ENCODE measurements at places on chromosomes 6 and 20. TPM values are rescaled to one million over a fixed set of nuclear protein-coding genes. Genes with fewer than 3 reads are reported as not detected.

C6orf141 gene
- 2.6 TPM for total RNA-seq

DNA sequence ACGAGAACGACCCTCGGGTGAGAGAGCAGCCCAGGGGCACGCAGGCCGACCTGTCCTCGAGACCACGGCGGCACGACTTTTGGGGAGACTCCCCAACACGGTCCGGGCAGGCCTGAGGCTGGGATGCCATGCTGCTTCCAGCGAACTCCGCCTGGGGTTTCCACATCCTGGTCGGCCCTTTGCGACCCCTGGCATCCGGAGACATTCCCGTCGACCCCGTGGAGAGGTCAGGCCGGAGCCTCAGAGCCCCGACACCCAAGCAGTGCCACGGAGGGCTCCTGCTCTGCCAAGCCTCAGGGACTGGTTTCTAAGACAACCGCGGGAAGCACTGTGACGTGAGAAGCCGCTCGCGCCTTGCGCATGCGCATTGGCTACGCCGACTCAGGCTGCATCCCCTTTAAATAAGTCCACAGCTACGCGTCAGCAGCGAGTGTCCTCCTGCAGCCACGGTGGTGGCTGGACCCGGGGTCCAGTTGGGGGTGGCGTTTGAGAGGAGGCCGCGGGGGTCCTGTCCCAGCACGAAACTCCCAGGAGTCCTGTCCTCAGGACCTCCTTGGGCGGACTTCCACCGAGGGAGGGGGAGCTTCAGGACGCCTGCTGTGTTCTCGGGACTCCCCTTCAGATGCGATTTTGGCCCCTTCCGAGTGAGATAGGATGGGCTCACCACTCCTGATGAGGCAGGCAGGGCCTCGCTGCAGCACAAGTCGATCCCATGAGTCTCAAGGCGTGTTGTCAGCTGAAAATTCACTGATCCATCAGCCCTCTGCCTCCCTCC, 1089.3 kb upstream of the DEFB115 start:
- DNase-seq = no peak

XKR7 gene
- 20.0 TPM for total RNA-seq

PKIB gene
- total RNA-seq = 3.3 TPM

DNA sequence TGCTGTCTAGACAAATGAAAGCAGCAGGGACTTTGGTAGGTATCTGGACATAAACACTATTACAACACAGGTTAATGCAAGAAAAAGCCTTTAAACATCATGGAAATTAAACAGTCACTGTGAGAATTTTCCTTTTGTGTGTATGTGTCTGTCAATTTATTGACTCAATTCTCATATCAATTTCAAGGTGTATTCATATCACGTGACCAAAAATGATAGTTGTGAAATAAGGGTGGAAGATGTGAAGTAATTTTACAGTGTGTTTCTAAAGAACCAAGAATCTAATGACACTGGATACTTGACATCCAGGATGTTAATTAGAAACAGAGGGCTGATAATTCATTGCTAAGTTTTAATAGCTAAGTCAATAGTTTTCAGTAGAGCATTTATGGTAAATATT, 244.0 kb downstream of the TMEM242 start:
- no peak for DNase-seq

DNA sequence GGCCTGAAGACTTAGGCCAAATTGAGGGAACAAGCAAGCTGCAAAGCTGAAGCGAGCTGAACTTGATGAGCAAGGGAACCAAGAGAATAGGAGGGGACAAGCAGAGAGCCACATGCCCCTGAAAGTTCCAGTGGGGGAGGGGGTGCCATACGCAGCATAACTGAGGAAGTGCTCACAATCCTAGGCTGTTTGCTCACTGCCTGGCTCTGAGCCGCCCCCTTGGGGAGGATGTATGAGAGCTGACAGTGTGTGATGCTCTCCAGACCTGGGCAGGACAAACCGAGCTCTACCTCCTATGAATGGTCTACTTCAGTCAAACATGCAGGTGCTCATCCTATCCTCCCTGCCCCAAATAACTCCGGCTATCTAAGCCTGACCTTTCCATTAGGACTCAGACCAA, 52.1 kb downstream of the FAXC start:
- no peak for DNase-seq

DNA sequence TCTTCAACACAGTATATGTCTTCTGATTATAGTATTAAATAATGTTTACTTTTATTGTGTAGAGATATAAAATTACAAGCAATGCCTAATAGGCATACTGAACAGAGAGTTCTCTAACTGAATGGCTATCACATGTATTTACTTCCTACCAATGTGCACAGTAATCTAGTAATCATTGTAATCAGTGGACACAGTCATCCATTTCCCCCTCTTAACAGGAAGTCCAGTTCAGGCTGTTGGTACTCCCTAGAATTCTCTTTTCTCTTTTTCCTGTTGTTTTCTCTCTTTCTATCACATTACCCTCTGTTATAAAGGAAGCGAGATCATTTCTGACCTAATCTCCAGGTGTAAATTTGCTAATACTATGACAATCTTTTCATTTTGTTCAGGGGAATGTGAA, 172.5 kb downstream of the HTR1B start:
- no peak for DNase-seq

DNA sequence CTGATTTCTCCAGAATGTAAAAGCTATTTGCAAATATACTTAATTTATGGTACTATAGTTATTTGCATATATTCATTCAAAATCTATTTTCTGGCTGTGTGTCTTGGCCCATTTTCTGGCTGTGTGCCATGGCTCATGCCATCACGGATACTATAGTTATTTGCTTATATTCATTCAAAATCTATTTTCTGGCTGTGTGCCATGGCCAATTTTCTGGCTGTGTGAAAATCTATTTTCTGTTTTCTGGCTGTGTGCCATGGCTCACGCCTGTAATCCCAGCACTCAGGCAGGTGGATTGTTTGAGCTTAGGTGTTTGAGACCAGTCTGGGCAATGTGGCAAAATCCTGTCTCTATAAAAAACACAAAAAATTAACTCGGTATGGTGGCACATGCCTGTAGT, 28.9 kb upstream of the RIPK1 start:
- no peak for DNase-seq

DNA sequence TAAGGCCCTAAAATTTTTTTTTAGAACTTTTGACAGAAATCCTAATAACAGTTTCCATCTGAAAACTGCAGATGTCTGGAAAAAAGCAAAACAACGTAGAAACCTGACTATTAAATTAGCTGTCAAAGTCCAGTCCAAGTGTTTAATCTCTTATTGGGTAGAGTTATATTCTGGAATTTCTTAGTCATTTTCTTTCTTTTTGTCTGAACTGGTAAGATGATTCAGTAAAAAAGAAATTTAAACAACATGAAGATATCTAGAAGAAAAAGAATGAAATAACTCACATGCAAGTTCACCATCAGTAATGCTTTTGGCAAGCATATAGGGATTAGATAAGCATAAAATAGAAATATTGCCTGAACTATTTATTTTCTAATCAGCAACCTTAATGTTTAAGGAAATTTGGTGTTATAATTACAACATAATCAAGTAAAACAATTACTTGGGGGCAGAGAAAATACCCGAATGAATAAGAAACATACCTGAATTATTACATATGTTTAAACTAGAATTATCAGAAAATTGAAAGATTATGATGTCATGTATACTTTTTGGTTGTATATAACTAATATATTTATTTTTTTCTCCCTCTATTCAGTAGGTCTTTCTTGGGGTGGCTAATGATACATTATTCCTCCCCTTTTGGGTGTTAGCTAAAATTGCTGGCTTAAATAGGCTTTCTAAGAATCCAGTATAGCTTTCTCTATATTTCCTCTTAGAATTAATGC, 51.1 kb downstream of the FAM83B start:
- no peak for DNase-seq

Data from cerebellum (tissue), 4 donors.